Cerebellar nuclear complex (tissue), 1 donor: ENCODE measurements at places on chromosomes 16 and 17.

GRCh38 chr16:56364865-56365264 lies 60.5 kb downstream of the AMFR start:
- no peak for DNase-seq

DNA sequence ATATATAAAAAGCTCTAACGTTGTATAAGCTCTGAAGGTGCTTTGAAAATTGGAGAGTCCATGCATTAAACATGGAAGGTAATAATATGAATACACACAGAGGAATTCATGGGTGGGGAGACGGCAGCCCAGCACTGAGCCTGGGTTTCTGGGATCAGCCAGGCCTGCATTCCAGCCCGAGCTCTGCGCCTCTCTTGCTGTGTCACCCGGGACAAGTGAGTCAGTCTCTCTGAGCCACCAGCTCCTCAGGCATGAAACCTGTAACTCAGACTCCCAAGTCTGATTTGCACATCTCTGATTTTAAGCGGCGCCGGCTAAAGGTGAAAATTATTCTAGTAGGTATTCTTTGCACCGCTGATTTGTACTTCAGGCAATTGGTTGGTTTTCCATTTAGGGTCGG lies 238.8 kb downstream of the MRTFB start:
- no peak for DNase-seq

- DNase-seq: no peak
These were observed at the start of gene EPN3 for GRCh38 chr17:50532452-50533024. Gene EPN3, plus strand, starts transcription at chr17:50532735. Its CDS starts 3,822 bp downstream, at chr17:50536557.

- DNase-seq: no peak
These were observed 6.0 kb upstream of the CDC6 start for GRCh38 chr17:40281663-40282062.

GRCh38 chr17:81250286-81251093 lies 11.4 kb downstream of the NDUFAF8 start:
- no peak for DNase-seq

GRCh38 chr16:50609471-50609870 lies 61.3 kb downstream of the NKD1 start:
- DNase-seq: no peak

- DNase-seq: no peak
These were observed 546.2 kb downstream of the WWOX start for GRCh38 chr16:78645657-78646056.

- DNase-seq: no peak
These were observed 59.9 kb downstream of the OR1D5 start for GRCh38 chr17:3003296-3004149.

DNA sequence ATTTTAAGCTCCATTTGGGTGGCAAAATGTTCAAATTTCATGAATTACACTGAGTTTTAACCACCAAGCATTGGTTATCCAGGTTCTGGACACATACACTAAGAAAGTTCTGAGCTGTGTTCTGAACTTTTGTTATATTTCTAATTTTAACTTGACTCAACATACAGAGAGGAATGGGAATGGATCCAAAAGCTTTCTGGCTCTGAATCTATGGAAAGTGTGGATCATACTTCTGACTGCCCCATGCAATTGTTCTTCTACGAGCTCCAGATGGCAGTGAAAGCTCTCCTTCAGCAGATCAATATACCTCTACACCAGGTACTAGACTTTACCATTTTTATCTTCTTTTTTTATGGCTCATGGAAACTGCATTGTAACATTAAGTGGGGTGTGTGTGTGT lies 113.0 kb upstream of the NOG start:
- no peak for DNase-seq

- no peak for DNase-seq
These were observed 12.0 kb downstream of the CHST6 start for GRCh38 chr16:75483222-75483621.

GRCh38 chr16:29705030-29705429 lies 26.1 kb downstream of the QPRT start:
- no peak for DNase-seq

- DNase-seq: no peak
These were observed 8.6 kb downstream of the P2RX1 start for GRCh38 chr17:3907483-3908216.

DNA sequence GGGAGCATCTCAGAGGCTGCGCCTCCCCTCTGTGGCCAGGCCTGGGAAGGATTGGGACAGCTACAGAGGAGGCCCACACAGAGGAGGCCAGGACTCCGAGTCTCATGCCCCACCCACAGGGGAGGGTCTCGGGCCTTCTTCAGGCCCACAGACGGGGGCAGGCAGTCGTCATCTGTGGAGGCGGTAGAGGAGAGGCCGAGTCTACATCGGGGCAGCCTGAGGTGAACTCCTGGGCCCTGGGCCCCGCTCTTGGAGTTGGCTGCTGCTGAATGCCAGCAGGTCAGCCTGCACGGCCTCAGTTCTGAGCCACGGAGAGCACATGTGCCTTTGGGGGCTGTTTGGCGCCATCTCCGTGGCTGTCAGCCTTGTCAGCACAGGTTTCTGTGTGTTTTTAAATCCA lies 8.1 kb upstream of the NUDT16L1 start:
- DNase-seq: no peak

DNA sequence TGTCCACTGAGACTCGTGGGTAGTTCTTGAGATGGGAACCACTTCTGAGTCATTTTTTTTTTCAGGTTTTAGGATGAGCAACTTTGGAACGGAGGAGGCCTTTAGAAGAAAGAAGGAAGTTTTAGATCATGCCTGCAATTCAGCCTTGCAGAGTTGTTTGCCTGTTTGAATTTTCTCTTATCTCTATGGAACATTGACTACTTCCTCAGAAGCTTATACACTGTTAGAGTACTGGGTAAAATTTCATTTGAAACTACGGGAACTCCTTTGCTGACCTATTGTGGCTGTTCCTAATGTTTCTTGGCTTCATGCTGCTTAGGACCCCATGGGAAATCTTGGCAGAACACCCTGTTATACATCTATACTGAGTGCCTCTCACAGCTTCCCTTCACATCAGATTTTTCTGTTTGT lies 70.8 kb downstream of the MAP2K6 start:
- DNase-seq: no peak

DNA sequence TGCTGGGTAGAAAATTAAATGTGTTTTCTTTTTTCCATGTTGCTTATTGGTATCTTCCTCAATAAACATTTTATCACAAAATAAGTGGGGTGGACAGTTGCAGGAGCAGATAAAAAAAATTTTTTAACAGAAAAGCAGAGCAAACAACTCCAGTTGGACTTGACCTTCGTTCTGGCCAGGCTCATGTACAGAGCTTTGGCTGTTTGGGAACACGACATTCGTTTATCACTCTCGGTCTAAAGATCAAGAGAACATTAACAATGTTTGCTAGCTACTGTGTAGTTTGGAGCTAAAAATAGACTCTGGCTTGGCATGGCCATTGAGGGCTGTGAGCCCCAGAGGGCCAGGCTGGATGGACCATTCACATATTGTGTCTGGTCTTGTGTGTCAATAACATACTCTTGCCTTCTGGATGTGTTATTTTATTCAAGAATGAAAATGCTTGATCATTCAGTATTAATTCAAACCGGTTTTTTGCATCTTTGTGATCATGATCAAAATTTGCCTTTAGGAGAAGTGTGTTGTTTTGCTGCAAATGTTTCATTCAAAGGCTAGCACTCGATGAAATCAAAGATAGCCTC lies 56.6 kb downstream of the TMEM186 start:
- DNase-seq: no peak

DNA sequence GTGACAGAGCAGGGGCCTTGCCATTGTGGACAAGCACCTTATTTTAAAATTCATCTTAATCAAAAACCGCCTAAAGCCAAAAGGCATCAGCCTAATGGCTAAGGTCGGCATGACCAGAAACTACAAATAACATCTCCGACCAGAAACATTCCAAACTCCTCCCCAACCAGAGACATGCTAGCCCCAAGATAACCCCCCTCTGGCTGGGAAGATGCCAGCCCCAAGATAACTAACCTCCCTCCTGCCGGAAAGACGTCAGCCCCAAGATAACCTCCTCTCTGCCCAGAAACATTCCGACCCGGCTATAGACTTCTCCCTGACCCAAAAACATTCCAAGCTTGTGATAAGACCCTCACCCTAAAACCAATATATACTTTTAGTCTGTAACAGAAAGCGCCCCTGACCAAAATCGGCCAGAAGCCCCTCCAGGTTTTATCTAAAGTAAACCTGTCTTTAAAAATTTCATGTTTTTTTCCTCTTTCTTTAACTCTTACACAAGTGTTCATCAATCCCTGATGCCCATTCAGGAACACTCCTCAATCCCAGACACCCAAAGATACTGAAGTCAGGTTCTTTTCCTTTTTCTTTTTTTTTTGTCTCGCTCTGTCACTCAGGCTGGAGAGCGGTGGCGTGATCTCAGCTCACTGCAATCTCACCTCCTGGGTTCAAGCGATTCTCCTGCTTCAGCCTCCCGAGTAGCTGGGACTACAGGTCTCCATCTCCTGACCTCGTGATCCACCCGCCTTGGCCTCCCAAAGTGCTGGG lies 32.7 kb downstream of the TLE7 start:
- DNase-seq: no peak

DNA sequence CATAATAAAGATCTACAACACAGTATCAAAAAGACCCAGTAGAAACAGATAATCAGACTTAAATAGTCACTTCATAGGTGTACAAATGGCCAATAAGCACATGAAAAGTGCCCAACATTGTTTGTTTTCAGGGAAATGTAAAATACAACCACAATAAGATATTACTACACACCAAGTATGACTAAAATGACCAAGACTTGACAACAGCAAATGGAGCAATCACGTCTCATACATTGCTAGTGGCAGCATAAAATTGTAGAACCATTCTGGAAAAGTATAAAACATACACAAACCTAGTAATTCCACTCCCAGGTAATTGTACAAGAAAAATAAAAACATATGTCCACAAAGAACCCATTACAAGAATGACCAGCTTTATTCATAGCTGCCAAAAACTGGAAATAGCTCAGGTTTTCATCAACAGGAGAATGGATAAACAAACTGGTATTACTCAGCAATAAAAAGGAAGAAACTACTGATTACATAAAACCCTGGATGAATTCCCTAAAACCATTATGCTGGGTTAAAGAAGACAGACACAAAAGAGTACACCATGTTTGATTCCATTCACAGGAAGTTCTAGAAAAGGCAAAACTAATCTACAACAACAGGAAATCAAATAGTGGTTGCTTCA lies 85.6 kb downstream of the TTC19 start:
- DNase-seq: no peak

DNA sequence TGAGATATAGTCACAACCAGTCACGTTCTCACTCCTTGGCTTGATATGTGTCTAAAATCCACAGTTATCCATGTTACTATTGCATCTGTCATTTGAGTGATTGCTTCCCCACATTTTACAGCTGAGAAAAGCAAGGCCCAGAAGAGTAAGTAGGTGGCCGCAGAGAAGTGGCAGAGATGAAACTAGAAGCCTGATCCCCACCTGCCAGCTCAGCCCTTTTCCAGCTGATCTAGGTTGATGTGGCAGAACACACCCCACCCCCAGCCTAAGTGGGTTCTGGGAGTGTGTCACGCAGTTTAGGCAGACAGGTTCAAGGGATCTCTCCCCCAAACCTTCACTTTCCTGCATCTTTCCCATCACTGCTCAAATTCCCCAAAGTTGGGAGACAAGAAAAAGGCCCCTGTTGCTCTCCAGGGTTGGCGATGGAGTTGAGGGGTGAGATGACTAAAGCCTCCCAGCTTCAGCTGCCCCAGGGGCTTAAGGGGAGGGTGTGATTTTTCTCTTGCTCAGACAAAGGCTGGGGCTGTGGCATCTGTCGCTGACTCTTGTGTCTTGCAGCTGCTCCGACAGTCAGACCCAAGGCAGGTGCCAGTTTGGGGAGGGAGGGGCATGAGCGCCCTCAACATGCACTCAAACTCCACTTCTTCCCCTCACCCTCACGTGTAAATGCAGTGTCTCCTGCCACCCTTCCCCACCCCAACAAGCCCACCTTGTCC lies 48.9 kb upstream of the LHX1 start:
- no peak for DNase-seq

GRCh38 chr17:20920815-20921199 lies 122.0 kb downstream of the USP22 start:
- DNase-seq: no peak

DNA sequence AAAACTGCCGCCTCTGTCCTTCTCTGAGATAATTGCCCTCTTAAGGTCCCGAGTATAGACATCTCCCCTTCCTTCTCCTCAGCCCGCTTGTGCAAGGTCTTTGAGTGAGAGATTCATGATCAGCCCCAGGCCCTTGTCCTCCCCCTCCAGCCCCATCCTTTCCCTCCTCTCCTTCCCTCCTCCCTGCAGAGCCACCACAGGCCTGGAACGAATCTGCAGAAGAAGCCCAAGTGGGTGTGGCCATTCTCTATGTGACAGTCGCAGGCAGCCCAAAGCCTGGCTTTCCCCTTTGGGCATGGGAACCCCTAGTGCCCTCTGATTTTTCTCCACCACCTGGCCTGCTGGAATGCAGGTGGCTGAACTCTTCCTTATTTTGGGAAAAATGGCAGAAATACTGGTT lies 7.2 kb upstream of the NDRG4 start:
- DNase-seq: no peak

- no peak for DNase-seq
These were observed 64.8 kb upstream of the ADAMTS18 start for GRCh38 chr16:77499373-77500285.

- DNase-seq: no peak
These were observed at the start of gene PPP1R1B for GRCh38 chr17:39626171-39627046. Gene PPP1R1B, plus strand, starts transcription at chr17:39626952. Its CDS starts 441 bp downstream, at chr17:39627393.

DNA sequence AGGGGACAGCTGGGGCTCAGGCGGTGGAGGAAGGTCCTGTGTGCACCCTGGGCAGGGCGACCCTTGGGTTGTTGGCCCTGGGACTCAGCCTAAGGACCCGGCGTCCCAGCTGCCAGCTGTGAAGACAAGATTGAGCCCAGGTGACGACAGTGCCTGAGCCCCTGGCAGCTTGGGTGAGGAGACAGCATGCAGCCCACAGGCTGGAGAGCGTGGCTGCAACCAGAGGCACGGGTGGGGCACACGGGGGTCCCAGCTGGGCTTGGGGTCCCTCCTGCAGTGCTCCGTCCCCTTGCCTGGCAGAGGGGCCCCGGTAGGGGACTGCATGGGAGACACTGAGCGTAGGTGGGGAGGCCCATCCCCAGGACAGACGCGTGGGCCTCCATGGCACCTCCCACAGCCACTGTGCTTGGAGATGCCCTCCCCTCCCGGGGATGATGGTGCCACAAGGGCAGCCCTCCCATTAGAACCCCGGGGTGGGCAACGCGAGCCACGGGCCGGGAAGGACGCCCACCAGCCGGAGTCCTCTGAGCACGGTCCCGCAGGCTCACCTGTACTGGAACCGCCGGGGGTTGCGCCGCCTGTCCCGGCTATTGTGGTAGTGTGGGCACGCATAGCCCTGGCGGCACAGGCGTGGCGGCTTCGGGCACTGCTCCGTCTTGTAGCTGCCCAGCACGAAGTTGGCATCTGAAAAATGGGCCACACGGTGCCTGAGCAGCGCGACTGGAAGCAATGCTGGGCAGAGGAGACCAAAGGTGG lies 15.5 kb downstream of the UNKL start:
- DNase-seq: no peak

- DNase-seq: no peak
These were observed 10.1 kb downstream of the KRT39 start for GRCh38 chr17:40956401-40957254.
